Right lung (tissue), 10 donors: ENCODE measurements at places on chromosomes 16 and 17.
A peak's percentile ranks its signal among the peaks of the same experiment; 100 is the strongest.

GRCh38 chr17:78529871-78530670 is 47.1 kb downstream of the DNAH17 start:
- DNase-seq, result no peak

GRCh38 chr17:36095992-36096391 is 6.0 kb upstream of the CCL3 start:
- DNase-seq, result no peak

- DNase-seq, result no peak
Measured at GRCh38 chr16:55398762-55399161, 74.8 kb downstream of the IRX6 start.

- no peak for DNase-seq
Measured at GRCh38 chr16:24668481-24669061, 60.9 kb upstream of the TNRC6A start.

DNA sequence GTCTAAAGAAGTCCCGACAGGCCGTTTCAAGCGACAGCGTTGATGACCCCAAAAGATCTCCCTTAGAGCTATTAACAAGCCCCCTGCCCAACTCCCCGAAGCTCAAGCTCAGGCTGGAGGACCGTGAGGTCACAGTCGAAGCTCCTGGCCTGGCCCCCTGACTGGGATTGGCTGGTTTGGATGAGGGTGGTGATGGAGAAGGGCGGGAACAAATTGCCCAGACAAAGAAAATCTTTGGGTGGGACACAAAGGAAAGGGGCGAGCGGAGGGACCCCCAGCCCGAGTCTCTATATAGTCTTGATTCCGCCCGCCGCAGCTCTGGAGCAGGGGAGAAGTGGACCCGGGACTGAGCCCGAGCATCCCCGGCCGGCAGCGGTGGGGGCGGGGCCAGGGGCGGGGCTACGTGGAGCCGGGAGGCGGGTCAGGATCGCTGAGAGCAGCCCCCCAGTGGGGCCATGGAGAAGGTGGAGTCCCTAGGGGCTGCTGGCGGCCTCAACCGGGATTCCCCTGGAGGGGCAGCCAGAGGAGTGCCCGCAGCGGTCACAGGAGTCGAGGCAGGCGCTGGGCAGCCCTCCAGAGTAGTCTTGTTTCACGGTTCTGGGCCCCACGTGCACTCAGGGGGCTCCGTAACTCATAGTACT is 982 bp upstream of the NEURL4 start:
- DNase-seq, result no peak

DNA sequence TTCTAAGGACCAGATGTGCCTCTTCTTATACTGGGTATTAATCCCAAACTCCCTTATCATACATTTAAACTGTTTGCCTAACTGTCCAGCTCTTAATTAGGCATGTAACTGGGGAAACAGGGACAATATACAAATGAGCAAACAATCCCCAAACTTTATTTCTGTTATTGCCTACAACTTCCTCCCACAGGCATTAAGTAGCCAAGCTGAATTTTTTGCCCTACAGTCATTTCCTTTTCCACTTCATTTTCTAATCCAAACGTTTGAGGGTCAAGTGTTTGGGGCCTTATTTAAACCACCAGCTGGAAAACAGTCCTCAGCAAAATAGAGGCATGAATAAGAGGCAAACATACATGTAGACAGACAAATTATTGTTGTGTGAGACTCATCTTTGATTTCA is 77.4 kb upstream of the CCL2 start:
- DNase-seq, result peak; percentile 29

DNA sequence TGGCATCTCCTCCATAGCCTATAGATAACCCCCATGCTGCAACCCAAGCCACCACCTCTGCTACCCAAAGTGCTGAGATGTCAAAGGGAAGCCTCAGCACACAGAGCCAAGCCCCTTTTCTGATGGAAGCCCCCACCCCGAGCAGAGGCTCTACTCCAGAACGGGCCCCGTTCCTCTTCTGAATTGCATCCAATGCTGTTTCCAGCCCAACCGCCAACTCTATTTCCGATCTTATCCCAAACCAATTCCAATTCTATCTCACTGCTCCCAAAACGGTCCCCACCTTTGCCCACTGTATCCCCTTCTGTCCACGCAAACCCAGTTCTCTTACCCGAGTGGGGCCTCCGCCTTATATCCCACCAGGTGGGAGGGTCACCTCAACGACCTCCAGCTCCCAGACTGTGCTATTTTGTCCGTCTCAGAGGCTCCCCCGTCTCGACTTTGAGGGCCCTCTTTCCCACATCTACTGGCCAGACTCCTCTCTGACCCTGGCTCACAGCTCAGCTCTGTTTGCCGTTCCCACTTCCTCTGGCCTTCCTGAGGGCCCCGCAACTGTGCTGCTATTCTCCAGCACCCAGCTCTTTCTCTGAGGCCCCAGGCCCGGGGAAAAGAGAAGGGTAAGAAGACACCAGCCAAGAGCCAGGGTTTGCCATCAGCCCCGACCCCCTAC is 487 bp downstream of the SRL start:
- no peak for DNase-seq

GRCh38 chr17:3951003-3951402 is 13.2 kb downstream of the ATP2A3 start:
- no peak for DNase-seq

GRCh38 chr17:62456016-62456415 is 22.6 kb upstream of the TLK2 start:
- no peak for DNase-seq

DNA sequence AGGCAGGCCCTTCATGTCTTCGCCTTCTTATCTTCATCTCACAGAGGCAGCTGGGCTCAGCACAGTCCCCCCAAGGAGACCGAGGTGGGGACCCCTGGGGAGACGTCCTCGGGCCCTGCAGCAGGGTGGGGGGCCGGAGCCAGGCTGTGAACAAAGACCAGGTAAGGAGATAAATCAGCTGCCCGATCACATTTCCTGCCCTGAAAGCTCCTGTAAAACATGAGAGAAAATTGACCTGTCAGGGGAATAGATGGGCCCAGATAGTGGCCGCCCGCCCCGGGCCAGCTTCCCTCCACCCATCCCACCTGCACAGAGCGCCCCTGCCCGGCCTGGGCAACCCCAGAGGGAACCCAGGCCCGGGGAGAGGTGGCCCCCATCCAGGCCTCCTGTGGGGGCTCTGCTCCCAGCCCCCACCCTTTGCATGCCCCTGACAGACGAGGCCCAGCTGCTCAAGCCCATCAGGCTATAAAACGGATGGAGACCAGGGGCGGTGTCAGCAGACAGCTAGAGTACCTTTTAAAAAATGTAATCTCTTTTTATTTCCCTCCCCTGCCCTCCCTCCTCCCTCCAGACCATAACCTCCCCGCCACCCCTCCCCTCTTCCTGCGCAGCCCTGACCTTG is 18.8 kb upstream of the SLC38A10 start:
- no peak for DNase-seq

GRCh38 chr16:27164352-27164751 is 39.0 kb upstream of the KDM8 start:
- no peak for DNase-seq

DNA sequence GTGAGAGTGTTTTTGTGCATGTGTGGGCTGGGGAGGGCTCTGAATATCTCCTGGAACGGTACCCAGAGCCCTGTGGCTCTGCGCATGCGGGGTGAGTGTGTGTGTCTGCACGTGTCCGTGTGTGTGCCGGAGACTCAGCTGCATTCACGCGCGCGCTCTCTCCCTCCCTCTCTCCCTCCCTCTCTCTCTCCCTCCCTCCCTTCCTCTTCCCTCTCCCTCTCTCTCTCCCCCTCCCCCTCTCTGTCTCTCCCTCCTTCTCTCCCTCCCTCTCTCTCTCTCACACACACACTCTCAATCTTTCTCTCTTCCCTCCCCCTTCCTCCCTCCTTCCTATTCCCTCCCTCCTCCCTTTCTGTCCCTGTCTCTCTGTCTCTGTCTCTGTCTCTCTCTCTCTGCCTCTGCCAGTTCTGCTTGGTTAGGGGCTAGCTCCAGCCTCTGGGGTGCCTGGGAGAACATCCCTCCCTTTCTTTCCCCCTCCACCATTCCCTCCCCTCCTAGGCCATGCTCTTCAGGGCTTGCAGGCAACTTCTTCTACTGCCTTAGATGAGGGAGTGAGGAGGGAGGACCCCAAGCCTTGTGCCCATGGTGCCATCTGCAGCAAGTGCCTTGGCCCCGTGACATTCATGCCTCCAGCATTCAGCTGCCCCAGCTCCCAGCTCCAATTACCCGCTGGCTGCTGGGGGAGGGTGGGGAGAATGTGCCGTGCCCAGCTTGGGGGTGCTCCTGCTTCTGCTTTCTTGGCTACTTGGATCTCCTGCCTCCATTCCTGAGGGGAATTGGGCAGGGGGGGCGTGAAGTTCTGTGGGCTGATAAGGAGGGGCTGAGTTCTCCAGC is 6.4 kb downstream of the THRA start:
- DNase-seq, result peak; percentile 93

GRCh38 chr16:67514382-67514828 is 14.2 kb upstream of the RIPOR1 start:
- peak; percentile 51 for DNase-seq

DNA sequence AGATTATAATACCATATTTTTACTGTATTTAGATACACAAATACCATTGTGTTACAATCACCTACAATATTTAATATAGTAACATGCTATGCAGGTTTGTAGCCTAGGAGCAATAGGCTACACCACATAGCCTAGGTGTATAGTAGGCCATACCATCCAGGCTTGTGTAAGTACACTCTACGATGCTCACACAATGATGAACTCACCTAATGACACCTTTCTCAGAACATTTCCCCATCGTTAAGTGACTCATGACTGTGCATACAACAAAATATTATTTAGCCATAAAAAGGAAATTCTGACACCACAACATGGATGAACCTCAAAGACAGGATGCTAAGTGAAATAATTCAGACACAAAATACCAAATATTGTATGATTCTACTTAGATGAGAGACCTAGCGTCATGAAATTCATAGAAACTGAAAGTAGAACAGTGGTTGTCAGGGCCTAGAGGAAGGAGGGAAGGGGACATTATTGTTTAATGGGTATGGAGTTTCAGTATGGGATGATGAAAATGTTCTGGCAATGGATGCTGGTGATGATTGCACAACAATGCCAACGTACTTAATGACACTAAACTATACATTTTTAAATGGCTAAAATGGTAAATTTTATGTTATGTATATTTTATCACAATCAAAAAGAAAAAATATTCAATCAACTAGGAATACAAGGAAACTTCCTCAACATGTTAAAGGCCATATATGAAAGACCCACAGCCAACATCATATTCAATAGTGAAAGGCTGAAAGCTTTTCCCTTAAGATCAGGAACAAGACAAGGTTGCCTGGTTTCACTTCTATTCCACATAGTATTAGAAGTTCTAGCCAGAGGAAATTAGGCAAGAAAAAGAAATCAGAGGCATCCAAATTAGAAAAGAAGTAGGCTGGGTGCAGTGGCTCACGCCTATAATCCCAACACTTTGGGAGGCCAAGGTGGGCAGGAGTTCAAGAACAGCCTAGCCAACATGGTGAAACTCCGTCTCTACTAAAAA is 5.9 kb upstream of the C16orf87 start:
- no peak for DNase-seq

DNA sequence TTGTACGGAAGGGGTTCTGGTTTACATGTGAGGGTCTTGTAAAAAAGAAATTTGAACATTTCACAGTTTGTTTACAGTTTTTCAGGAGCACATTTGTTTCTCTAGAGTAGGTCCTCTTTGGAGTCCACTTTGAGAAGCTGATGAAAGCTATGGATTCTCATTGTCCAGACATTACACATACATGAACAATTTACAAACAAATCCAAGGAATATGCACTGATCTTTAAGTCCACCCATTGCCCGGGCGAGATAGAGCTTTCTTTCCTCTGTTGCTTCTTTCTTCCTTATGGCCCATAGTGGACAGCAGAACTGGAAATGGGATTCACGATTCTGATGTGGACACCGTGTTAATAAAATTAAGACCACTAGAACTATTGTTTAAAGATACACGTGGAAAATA is 1.9 kb downstream of the DCAF7 start:
- no peak for DNase-seq

- no peak for DNase-seq
Measured at GRCh38 chr16:50469744-50470321, 78.4 kb upstream of the NKD1 start.

DNA sequence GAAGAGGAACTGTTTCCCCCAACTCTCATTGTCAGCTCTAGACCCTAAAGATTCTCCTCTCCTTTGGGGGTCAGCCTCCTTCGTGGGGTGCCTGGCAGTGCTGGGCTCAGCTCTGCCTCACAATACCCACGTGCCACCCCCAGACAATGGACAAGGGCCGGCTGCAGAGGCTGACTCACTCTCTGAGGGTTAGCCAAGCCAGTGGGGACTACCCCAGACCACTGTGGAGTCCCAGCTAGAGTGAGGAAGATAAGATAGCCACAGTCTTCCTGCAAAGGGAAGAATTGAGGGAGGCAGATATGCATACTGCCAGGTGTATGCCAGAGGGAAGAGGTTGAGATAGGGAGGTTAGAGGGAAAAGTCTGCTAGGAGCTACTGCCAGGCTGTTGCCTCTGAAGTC is 13.5 kb upstream of the MTMR4 start:
- no peak for DNase-seq

GRCh38 chr17:67974598-67975066 is 21.6 kb downstream of the C17orf58 start:
- DNase-seq, result no peak

GRCh38 chr17:79619196-79619595 is 8.3 kb upstream of the RBFOX3 start:
- DNase-seq, result no peak
